ENCODE measurements at places on chromosomes 3 and 15. TPM values are rescaled to one million over a fixed set of nuclear protein-coding genes. Genes with fewer than 3 reads are reported as not detected.

DNA sequence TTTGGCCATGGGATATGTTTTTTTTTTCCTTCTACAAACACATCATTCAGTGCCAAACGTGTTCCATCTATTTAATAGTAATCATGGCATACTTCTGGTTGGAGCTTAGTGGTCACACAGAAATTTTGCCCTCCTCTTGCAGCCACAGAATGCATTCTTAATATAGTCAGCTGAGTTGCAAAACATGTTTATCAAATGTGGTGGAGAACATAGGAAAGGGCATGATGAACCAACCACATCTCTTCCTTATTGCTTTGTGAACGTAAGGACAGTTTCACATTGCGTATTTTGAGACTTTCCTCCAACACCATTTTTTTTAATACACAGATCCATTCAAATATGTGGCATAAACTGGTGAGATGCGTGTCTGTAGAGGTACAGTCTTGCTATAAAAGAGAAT is 106.8 kb downstream of the BBX start:
- DNase-seq: no peak

GRCh38 chr15:60781211-60781713 is 302.3 kb upstream of the ICE2 start:
- no peak for DNase-seq

GRCh38 chr3:102419786-102420185 is 15.0 kb upstream of the ZPLD1 start:
- DNase-seq: no peak

- DNase-seq: peak; percentile 59
Measured at GRCh38 chr3:197960694-197961581, 921 bp downstream of the LMLN start.

WDR73 gene
- total RNA-seq: 35.1 TPM

GOLGA8K gene
- total RNA-seq: 0.36 TPM

SAMMSON gene
- not detected for total RNA-seq

Measured in osteoblast (primary cell).